ENCODE measurements at places on chromosomes 3 and 15. TPM values are rescaled to one million over a fixed set of nuclear protein-coding genes. Genes with fewer than 3 reads are reported as not detected.
A peak's percentile ranks its signal among the peaks of the same experiment; 100 is the strongest.

The EBLN2 gene
- 1.3 TPM for total RNA-seq

- DNase-seq, result peak; percentile 28
Observed at GRCh38 chr3:50591196-50591741, 20.3 kb downstream of the CISH start.

DNA sequence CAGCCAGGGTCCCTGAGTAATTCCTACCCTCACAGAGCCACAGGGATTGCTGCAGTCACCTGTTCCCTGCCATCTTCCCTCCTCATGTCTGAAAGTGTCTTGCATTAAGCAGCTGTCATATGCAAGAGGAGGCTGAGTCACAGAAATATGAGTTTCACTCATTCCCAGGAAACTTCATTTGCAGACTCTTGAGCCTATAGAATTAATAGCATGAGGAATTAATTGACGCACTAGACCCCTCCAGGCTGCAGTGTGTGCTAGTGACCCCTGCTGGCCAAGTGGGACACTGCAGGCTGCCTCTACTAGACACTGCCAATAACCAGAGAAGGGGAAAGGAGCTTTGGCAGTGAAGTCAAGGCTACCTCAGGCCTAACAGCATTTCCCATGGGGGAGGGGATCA, 50.6 kb upstream of the SLC6A1 start:
- peak; percentile 48 for DNase-seq

DNA sequence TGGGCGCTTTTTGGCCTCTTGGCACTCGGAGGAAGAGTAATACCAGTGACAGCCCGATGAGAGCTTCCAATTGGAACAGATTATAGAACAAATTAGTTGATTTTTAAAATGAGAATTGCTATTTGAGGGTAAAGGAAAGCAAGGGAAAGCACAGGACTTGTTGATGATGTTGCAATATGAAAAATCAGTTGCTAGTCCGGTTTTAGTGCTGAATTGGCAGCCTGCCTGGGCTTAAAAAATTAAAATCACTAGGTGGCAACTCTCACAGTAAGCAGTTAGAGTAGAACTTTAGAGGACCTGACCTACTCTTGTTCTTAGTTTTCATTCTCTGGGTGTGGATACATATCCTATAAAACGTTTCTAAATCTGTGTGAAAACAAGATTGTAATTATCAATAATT, 2.1 kb upstream of the SCAANT1 start:
- DNase-seq, result no peak

DNA sequence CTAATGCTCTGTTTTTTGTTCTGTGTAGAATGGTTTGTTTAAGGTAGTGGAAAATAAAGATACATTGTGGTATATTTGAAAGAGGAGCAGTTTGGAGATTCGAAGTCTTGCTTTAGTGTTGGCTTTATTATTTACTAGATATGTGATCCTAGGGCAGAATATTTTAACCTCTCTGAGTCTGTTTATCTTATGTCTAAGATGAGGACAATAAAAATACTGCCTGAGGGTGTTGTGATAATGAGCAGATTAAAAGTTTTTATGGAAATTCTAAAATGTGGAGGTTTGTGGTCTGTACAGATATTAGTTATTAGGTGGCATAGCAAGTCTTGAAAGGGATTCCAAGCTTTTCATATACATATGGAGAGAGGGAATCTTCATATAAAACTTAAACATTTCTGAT, 15.0 kb downstream of the TCF12 start:
- no peak for DNase-seq

DNA sequence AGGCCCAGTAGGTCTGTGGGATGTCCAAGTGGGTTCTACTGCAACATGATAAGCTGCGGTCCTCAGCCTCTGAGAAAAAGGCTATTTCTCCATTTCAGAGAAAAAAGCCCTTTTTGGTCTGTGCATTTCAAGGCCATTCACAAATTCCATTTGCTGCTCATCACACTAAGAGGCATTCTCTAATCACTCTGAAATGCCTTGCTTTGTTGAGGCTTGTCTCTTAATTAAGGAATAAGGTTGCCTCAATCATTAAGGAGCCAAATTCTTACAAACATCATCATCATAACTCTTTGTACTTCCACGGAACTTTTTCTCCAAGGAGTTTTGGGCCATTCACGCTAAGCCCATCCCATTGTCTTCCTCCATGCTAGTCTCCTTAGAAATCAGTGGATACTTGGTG, 74.4 kb downstream of the BOC start:
- no peak for DNase-seq

GRCh38 chr3:109045271-109046040, 72.5 kb downstream of the MORC1 start:
- no peak for DNase-seq

DNA sequence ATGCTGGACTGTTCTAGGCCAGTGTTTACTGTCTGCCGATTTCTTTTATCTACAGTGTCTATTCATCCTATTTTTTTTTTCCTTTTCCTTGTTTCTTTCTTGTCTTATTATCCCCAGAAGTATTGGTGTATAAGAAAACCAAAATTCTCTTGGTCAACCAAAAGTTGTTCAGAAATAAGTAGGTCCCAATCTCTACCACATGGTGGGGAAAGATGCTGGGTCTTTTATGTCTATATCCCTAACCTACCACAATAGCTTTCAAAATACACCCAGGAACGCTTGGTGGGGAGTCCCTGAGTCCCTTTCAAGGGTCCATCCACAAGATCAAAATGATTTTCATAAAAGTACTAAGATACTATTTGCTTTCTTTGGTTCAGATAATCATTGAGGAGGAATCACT, 225.6 kb downstream of the CLSTN2 start:
- no peak for DNase-seq

GRCh38 chr3:52216585-52217408, 8.6 kb downstream of the TLR9 start:
- peak; percentile 86 for DNase-seq

DNA sequence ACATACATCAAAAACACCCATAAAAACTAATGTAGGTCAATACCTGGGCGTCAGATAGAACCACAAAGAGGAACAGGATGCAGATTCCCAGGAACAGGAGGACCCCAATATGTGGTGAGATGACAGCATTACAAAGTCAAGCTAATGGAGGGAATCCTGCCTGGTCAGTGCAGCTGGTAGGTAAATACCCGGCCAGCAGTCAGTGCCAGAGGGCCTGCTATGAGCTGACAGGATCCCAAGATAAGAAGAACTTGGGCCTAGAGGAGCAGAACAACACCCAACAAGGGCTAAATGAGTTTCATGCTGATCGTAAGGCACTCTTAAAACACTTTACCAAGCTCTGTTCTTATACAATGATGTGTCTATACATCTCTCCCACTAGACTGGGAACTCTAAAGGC, 61.2 kb upstream of the KCNMB2 start:
- no peak for DNase-seq

- no peak for DNase-seq
Observed at GRCh38 chr15:59764775-59765174, 75.7 kb upstream of the BNIP2 start.

The SEC62 gene
- 97.9 TPM for total RNA-seq

DNA sequence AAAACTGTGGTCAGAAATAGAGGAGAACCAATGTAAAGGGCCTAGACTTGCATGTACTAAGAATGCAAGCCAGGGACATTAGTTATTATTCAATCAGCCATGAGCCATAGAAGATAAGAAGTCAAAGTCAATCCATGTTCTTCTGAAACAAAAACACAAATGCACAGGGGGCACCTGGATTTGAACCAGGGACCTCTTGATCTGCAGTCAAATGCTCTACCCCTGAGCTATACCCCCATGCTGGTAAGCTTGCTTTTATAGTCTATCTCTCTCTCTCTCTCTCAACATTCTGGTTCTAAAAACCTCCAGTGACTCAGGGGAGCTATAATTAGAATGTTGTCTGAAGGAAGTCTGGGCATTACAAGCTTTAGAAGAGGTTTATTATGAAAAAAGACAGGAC, 85.6 kb upstream of the ACP3 start:
- no peak for DNase-seq
